Activated CD8-positive, alpha-beta memory T cell treated with anti-CD3 and anti-CD28 coated beads for 4 hours (primary cell): ENCODE measurements at places on chromosomes 7 and 10.

DNA sequence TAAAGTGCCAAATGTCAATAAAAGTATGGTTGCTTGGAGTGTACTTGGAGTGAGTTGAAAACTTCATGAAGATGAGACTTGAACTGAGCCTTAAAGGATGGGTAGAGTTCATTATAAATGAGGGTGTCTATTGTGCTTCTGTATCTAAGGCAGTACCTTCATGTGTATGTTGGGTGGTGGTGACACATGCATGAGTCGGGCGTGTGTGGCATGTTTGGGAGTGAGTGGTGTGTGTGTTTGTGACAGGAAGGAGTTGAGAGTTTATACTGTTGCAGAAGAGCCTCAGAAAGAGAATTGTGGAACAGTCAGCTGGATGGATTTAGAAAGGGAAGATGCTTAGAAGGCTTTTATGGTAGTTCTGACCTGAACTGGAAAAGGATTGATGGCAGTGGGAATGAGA, 6.0 kb upstream of the ZRANB1 start:
- no peak for DNase-seq

GRCh38 chr7:2417981-2418481, 14.6 kb downstream of the CHST12 start:
- DNase-seq = peak; percentile 41

GRCh38 chr7:33880787-33881186, 24.6 kb upstream of the BMPER start:
- no peak for DNase-seq

DNA sequence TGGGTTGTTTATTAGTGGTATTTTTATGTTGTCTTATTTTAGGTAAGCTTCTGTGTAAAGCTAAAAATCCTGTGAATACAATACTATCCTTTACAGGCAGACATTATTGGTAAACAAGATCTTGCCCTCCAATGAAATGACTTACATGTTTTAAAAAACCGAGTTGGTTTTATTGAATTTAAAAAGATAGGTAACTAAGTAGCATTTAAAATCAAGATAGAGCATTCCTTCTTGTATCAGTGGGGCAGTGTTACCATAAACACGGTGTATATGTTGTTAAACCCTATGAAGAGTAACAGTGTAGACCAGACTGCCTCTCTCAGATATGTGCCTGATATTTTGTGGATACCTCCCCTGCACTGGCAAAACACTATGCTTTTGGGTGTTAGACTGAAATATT, 81.0 kb downstream of the SNX10 start:
- DNase-seq = no peak

DNA sequence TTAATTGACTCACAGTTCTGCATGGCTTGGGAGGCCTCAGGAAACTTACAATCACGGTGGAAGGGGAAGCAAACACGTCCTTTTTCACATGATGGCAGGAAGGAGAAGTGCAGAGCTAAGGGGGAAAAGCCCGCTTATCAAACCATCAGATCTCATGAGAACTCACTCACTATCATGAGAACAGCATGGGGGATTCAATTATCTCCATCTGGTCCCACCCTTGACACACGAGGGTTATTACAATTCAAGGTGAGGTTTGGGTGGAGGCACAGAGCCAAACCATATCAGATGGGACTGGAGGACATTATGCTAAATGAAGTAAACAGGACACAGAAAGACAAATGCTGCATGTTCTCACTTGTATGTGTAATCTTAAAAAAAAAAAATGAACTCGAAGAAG, 141.4 kb upstream of the HABP2 start:
- no peak for DNase-seq

DNA sequence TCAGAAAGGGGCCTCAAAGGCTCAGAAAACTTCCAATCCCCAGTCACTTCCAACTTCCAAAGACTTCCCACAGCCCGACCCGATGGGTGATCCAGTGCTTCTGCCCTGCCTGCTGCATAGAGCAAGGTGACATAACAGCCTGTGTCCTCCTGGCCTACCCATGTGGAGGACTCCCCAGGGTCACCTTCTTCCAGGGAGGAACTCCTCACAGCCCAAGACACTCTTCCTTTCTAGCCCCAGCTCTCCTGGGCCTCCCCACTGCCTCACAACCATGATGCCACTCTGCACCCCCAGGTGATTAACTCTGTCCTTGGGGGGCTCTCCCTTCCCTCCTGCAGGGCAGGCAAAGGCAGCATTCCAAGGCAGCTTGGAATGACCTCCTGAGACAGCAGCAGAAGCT, 158.4 kb upstream of the PDE1C start:
- DNase-seq = no peak

- no peak for DNase-seq
Measured at GRCh38 chr7:51316262-51316665, 345 bp downstream of the COBL start.

DNA sequence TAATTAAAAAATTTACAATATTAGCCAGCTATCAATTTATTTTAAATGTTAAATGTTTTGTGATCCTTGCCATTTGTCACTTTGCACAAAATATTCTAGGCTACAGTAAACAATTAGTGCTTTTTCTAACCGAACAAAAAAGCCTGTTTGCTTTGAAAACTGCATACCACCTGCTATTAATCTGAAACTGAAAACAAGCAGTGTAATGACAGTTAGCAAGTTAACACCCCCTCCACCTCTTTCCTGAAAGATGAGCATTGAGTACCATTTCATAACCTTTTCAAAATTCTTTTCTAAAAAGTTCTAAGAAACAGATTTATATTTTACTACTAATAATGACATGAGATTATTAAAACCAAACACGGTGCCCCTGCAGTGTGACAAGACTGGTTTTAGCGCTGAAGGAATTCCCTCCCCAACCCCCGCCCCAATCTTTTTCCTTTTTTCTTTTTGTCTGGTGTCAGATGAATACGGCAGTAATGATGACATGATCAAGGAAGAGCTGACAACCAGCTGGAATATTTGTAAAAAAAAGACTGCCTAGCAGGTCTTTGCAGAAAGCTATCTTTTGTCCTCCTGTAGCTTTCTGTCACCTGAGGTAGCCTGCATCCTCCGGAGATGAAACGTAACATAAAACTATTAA, 175.6 kb downstream of the CHCHD3 start:
- DNase-seq = no peak

DNA sequence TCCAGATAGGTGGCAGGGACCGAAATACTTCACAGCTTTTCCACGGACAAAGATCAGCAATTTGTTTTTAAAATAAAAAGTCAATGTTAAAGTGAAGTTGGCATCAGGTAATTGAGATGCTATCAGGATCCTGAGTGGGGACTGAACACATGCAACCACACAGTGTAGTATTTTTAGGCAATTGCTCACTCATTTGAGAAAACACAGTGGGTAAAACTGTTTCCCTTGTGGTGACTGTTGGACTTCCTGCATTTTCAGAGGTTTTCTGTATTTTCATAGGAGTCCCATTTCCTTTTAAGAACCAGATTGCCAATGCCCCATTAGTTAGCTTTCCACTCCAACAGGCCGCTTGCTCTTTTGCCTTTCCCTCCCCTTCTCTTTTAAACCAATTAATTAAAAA, 159.5 kb upstream of the ZNF32 start:
- DNase-seq = no peak

- DNase-seq = no peak
Measured at GRCh38 chr7:79064187-79064823, 389.2 kb downstream of the MAGI2 start.

DNA sequence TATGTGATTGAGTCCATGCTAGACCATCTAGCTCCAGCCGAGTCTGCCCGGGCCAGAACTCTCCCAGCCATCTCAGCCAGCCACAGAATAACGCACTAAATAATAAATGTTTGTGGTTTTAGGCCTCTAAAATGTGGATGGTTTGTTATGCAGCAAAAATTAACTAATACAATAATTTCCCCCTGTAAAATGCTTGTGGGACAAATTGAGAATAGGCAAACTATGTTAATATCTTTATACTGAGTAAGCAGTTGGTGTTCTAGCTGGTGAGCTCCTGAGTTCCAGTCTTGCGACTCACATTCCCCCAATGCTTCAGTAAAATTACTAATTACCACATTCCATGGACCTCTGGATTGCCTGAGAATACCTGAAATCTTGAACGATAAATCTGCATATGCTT, 316.8 kb upstream of the NFE2L3 start:
- DNase-seq = no peak

GRCh38 chr10:126216632-126216961, 171.7 kb downstream of the ADAM12 start:
- DNase-seq = no peak

DNA sequence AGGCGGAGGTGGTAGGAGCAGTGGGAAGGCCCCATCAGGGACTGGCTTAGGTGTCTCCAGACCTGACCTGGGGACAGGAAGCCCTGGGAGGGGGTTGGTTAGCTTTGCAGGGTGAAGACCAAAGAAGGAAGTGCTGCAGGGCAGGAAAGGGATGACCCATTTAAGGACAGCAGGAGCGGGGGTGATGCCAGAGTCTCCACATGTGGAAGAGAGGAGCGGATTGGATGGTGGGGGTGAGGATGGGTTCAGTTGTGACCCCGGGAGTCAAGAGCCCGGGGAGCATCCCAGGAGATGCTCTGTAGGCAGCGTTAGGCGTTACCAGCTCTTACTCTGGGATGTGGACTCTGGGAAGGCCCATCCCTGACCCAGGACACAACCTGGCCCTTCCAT, 3.1 kb upstream of the LDB3 start:
- DNase-seq = no peak

DNA sequence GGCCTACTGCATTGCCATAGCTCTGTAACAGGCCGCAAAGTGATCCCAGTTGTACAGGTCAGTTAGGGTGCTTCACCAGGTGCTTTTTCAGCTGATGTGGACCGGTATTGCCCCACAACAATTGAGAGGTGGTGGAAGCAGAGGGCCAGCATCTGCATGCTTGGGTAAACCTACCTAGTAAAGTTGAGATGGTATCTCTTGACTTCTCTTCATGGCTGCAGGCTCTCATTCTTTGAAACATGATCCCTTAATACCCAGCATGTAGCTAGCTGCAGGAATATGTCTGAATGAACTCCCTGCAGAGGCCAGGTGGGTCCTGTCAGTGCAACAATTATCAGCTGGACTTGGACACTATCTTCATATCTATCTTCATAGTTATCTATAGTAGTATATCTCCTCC, 60.7 kb upstream of the CCDC6 start:
- DNase-seq = no peak

DNA sequence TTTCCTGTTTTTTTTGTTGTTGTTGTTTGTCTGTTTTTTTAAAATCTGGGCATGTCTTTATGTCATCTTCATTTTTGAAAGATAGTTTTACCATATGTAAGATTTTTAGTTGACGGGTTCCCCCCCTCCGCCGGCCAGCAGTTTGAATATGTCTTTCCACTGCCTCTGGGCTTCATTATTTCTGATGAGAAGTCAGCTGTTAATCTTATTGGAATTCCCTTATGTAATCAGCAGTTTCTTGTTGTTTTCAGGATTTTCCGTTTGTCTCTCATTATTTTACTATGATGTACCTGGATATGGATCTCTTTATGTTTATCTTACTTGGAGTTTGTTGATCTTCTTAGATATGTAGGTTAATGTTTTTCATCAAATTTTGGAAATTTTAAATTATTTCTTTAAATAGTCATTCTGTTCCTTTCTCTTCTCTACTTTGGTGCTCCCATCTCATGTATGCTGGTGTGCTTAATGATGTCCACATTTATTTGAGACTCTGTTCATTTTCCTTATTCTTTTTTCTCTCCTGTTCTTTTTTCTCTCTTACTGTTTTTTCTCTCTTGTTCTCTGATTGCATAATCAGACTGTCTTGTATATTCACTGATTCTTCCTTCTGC, 9.7 kb downstream of the EXOC6 start:
- DNase-seq = no peak

GRCh38 chr10:29140991-29141390, 147.9 kb upstream of the LYZL1 start:
- no peak for DNase-seq

DNA sequence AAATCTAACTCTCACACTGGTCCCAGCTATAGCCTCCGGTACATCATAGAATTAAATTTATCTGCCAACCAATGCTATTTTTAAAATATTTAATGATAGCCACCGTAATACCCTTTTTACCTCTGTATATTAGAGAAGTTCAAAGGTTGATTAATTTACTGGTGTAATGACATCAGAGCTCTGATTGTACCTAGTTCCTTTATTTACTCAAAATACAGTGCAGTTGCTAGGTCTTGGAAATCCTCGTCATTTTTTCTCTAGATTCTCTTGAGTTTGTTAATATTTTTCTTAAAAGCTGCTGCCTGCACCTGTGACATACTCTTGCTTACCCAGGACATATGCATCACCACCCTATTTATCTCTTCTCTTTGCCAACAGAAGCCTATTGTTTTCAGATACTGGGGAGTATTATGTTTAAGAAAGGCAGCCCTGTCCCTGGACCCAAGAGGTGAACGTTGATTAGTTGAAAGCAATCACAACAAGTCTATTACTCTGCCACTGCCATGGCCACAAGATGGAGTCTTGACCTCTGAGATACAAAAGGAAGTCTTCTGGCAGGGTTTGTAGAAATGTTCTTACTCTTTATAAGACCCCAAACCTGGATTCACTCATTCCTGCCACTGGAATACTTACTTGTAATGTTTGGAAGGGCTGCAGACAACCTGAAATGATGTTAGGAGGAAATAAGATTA, 25.6 kb upstream of the TMEM26 start:
- no peak for DNase-seq

- no peak for DNase-seq
Measured at GRCh38 chr10:84292502-84292901, 35.9 kb upstream of the CCSER2 start.

DNA sequence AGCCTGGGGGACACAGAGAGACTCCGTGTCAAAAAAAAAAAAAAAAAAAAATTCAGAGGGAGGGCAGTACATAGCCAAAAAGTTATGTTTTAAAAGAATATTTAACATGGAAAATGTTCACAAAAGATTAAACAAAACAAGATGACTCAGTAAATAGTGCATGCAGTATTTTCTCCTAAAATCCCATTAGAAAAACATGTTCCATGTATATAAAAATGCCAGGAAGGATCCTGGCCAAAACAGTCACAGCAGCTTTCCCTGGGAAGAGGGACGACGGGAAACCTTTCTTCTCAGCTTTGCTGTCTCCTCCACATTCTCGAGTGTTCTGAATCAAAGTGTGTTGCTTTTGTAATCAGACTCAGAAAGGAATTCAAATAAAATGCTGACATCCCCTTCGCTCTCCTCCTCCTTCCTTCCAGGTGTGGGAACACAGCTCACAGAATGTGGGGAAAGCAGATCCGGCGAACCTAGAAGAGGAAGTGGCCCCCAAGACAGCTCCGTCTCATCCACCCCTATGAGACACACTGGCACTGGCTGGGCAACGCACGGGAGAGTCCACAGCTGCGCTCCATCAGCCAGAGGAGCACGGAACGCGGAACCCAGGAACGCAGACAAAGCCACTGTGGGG, 139.4 kb downstream of the MAD1L1 start:
- DNase-seq = no peak

DNA sequence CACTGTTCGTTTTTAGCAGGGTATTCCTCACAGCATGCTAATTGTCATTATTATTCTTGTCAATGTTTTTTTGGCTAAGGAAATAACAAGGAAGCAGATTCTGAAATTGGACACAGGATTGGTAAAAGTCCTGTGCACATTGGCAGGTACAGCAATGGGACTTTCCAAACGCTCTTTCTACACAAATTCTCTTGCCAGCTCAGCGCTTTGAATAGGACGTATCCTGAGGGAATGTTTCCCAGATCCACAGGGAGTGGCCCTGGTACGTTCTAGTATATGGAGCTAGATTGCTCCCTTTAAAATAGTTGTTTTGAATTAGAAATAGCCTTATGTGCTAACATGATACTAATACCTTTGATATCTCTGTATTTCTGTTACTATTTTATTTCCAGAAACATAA, 82.8 kb upstream of the GRB10 start:
- no peak for DNase-seq

GRCh38 chr7:77912293-77912692, 113.7 kb downstream of the PHTF2 start:
- DNase-seq = no peak
